ENCODE measurements at places on chromosomes 5 and 9. TPM values are rescaled to one million over a fixed set of nuclear protein-coding genes. Genes with fewer than 3 reads are reported as not detected.

DNA sequence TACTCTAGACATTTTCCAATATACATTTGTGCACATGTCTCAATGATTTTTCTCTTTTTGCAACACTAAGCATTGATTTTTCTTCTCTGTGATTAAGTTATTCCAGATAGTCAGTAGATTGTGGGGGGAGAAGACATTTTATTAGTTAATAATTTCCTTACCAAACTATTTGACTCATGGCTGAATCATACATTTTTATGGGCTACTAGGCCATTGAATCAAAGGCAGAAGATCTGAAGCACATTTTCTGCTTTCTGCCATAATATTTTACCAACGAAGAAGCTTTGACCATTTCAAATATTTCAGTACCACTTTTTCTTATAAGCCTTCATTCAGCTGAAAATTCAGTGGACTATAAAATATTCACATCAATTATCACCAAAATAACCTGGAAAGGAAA, 175.6 kb downstream of the IRX2 start:
- no peak overlapping the region for H3K4me3 ChIP-seq
- H3K36me3 ChIP-seq = no peaks in the 10 kb centered on the region
- H3K27ac ChIP-seq = no peak overlapping the region
- no peak for DNase-seq
- no peaks in the 10 kb centered on the region for H3K27me3 ChIP-seq
- no peaks in the 10 kb centered on the region for H3K4me1 ChIP-seq

GRCh38 chr9:30582240-30582639, 1802.2 kb upstream of the ACO1 start:
- no peak for DNase-seq
- no peak overlapping the region for H3K4me3 ChIP-seq
- no peak overlapping the region for H3K27ac ChIP-seq
- H3K4me1 ChIP-seq = no peaks in the 10 kb centered on the region
- no peaks in the 10 kb centered on the region for H3K27me3 ChIP-seq
- no peaks in the 10 kb centered on the region for H3K36me3 ChIP-seq

DNA sequence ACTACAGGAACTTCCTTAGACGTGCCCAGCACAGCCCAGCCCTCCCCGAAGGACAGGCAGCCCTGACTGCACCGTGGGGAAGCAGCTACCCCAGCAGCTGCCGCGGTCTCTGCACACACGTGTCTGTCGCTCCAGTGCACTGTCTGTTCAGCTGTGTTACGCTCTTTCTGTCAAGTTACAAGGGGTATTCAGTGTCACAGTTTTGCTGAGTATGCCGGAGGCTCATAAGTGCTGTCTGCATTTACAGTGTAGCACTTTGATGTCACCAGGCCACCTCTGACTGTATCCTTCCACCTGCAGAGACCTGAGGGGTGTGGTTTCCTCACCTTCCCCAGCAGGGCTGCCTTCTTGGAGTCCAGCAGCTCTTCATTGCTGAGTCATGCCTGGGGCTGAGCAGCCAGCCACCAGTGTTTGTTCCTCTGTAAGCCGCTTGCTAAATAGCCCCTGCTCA, 126.8 kb downstream of the EHMT1 start:
- no peaks in the 10 kb centered on the region for H3K27me3 ChIP-seq
- DNase-seq = no peak
- no peak overlapping the region for H3K4me3 ChIP-seq
- H3K27ac ChIP-seq = no peak overlapping the region

LRRC19 gene
- total RNA-seq = not detected
